H1 (cell line): ENCODE measurements at places on chromosomes 2 and 18. TPM values are rescaled to one million over a fixed set of nuclear protein-coding genes. Genes with fewer than 3 reads are reported as not detected.

The AQP12B gene
- not detected in 2 replicates for total RNA-seq

The IL1R2 gene
- total RNA-seq = not detected in 2 replicates

The APCDD1 gene
- 2.6 and 3.0 TPM in 2 replicates for total RNA-seq

The CHN1 gene
- total RNA-seq = 50.4 and 54.0 TPM in 2 replicates

The STPG4 gene
- 0.27 and 0.28 TPM in 2 replicates for total RNA-seq

The IL1B gene
- total RNA-seq = not detected in 2 replicates

The EFHD1 gene
- 1.5 and 3.4 TPM in 2 replicates for total RNA-seq

The CD28 gene
- not detected in 2 replicates for total RNA-seq

The PIKFYVE gene
- total RNA-seq = 33.5 and 35.8 TPM in 2 replicates

The DLGAP1 gene
- total RNA-seq = 15.1 and 16.9 TPM in 2 replicates

The UGT1A10 gene
- total RNA-seq = not detected in 2 replicates

The SLC19A3 gene
- total RNA-seq = 5.9 and 9.8 TPM in 2 replicates

The LHCGR gene
- total RNA-seq = 0.31 and 0.73 TPM in 2 replicates

- H3K4me1 ChIP-seq = no peaks in the 10 kb centered on the region
- DNase-seq = no peak
Observed at GRCh38 chr2:13543550-13543949, 826.8 kb downstream of the TRIB2 start.

DNA sequence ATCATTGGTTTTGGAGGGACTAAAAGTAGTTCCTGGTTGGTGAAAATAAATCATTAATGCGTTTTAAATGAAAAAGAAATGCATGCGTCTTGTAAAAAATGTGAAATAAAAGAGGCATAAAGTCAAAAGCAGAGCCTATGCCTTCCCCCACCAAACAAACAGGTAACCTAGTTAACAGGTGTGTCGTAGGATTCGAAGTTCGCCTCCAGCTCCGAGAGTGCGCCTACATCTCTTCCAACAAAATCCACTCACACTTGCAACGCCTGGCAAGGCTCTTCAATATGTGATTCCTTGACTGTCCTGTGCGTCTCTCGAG is 677 bp upstream of the SMAD4 start:
- peak overlapping the region; percentile 82 for H3K4me3 ChIP-seq
- no peaks in the 10 kb centered on the region for H3K27me3 ChIP-seq
- H3K27ac ChIP-seq = peak overlapping the region; percentile 63
- peaks cover 9% of the 10 kb centered on the region; the same call in 1 of the 2 replicates for H3K36me3 ChIP-seq
- H3K4me1 ChIP-seq = peaks cover 9% of the 10 kb centered on the region

GRCh38 chr2:148944536-148944935 is 69.5 kb downstream of the KIF5C start:
- DNase-seq = no peak
- H3K4me3 ChIP-seq = no peak overlapping the region
- H3K27ac ChIP-seq = no peak overlapping the region

GRCh38 chr2:131094463-131095281 is 1.4 kb upstream of the FAM168B start:
- H3K4me3 ChIP-seq = no peak overlapping the region
- no peaks in the 10 kb centered on the region for H3K27me3 ChIP-seq
- no peak for DNase-seq
- no peak overlapping the region for H3K27ac ChIP-seq
- no peaks in the 10 kb centered on the region for H3K4me1 ChIP-seq

GRCh38 chr2:154549869-154550268 is 148.6 kb upstream of the KCNJ3 start:
- no peaks in the 10 kb centered on the region for H3K27me3 ChIP-seq
- H3K36me3 ChIP-seq = no peaks in the 10 kb centered on the region
- no peak for DNase-seq
- no peaks in the 10 kb centered on the region for H3K4me1 ChIP-seq
- no peak overlapping the region for H3K27ac ChIP-seq

DNA sequence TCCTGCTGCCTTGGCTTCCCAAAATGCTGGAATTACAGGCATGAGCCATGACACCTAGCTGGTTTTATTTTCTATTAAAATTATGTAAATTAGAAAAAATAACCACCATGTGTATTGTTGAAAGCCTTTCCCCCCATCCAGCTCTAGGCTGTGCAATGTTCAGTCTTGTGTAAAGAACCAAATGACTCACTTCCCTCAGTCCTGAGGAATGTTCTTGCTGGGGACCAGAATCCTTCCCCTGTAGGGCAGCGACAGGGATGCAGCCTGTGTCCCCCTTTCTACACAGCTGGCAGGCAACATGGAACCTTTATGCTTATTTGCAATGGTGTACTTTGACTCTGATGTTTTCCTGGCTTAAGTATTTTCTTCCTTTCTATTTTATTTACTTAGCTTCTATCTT is 29.4 kb downstream of the AOX1 start:
- H3K27ac ChIP-seq = no peak overlapping the region
- H3K4me1 ChIP-seq = no peaks in the 10 kb centered on the region
- no peak overlapping the region for H3K4me3 ChIP-seq
- DNase-seq = no peak
- no peaks in the 10 kb centered on the region for H3K36me3 ChIP-seq
- H3K27me3 ChIP-seq = no peaks in the 10 kb centered on the region

GRCh38 chr18:69031571-69031970 is 233.7 kb downstream of the CCDC102B start:
- DNase-seq = no peak
- H3K4me3 ChIP-seq = no peak overlapping the region
- no peaks in the 10 kb centered on the region for H3K4me1 ChIP-seq
- H3K36me3 ChIP-seq = no peaks in the 10 kb centered on the region

GRCh38 chr2:71548646-71549425 is 95.5 kb downstream of the DYSF start:
- H3K27me3 ChIP-seq = no peaks in the 10 kb centered on the region
- H3K27ac ChIP-seq = no peak overlapping the region

DNA sequence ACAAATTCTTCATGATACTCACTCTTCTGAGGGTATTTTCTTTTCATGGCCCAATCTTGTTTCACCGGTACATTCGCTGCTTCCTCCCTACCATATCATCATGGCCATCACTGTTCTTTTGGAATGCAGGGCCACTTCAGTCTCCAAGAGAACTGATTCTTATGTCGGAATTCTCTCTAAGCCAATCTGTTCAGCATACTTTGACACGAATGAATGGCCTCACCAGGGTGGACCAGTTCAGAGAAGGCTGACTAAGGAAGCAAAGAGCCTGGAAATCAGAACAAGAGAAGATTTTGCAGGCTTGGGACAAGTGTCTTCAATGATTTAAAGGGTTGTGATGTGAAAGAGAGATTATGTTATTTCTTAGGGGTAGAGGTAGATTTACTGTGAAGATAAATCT is 5.0 kb upstream of the EPB41L5 start:
- H3K4me1 ChIP-seq = peaks cover 3% of the 10 kb centered on the region
- no peaks in the 10 kb centered on the region for H3K36me3 ChIP-seq

- H3K27me3 ChIP-seq = no peaks in the 10 kb centered on the region
- H3K36me3 ChIP-seq = no peaks in the 10 kb centered on the region
- no peaks in the 10 kb centered on the region for H3K4me1 ChIP-seq
- no peak for DNase-seq
Observed at GRCh38 chr2:5150871-5151270, 541.3 kb upstream of the SOX11 start.

- no peaks in the 10 kb centered on the region for H3K4me1 ChIP-seq
- DNase-seq = no peak
- H3K27ac ChIP-seq = no peak overlapping the region
Observed at GRCh38 chr2:177730363-177730762, 337.8 kb downstream of the AGPS start.

- no peaks in the 10 kb centered on the region for H3K27me3 ChIP-seq
- H3K4me3 ChIP-seq = no peak overlapping the region
- H3K4me1 ChIP-seq = peaks cover 7% of the 10 kb centered on the region
Observed at GRCh38 chr18:72846736-72847533, 20.9 kb downstream of the NETO1 start.

- H3K4me1 ChIP-seq = no peaks in the 10 kb centered on the region
- H3K27me3 ChIP-seq = no peaks in the 10 kb centered on the region
- DNase-seq = no peak
- H3K36me3 ChIP-seq = no peaks in the 10 kb centered on the region
Observed at GRCh38 chr18:53701697-53702096, 522.8 kb downstream of the MBD2 start.

DNA sequence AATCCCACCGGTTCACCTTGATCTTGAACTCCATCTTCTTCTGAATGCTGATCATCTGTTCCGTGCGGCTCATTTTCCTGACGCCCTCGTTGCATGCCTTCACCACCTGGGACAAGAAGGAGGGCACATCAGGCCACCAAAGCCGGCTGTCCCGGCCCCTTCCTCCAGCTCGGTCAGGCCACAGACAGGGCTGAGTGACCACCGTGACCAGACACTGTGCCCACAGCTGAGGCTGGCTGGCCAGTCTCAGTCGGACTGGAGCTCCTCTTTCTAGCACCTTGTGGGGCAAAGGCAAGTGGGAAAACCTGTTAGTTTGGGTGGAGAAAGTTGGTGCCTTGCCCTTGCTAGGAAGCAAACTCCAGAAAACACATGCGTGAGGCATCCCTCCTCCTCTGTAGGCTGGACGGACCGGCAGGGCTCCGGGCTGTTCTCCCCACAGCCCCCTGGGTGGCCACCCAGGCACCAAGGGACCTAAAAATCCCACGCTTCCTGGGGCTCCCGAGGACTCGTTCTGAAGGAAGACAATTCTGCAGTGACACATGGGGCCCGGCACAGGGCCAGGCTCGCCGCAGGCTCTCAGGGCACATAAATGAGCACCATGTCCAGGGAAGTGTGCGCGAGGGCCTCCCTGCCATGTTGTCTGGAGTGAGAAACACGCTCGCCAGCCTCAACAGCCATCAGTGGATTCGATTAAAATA is 15.3 kb downstream of the SNORC start:
- no peaks in the 10 kb centered on the region for H3K36me3 ChIP-seq
- no peak for DNase-seq
- no peak overlapping the region for H3K27ac ChIP-seq
- no peaks in the 10 kb centered on the region for H3K27me3 ChIP-seq
- H3K4me3 ChIP-seq = no peak overlapping the region

- DNase-seq = no peak
- H3K36me3 ChIP-seq = no peaks in the 10 kb centered on the region
- H3K27ac ChIP-seq = no peak overlapping the region
- no peaks in the 10 kb centered on the region for H3K4me1 ChIP-seq
- no peaks in the 10 kb centered on the region for H3K27me3 ChIP-seq
Observed at GRCh38 chr2:25161055-25161781, 7.2 kb downstream of the POMC start.

DNA sequence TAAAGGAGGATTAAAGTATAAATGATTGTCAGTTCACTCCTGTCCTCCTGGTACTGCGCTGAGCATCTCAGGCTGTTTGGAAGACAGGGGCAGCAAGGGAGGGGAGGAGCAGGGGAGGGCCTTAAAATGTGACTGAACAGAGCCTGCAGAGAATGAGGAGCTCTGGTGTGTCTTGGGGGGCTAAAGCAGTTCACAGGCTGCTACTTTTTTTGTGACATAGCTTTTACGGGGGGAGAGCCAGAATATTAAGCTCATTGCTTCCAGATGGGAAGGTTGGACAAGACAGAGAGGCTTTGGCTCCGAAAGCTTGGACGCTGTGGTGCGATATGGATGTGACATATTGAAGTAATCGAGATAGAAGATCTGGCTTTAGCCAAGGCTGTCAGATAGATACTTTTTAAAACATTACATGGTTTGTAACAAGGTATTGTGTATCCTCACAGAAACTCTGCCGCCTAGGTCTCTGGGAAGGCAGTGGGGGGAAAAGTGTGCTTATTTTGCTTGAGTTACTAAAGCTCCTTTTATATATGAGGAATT is 40.5 kb downstream of the RDH14 start:
- H3K36me3 ChIP-seq = no peaks in the 10 kb centered on the region
- no peaks in the 10 kb centered on the region for H3K27me3 ChIP-seq
- DNase-seq = no peak
- no peak overlapping the region for H3K4me3 ChIP-seq
- no peak overlapping the region for H3K27ac ChIP-seq

GRCh38 chr2:45992021-45992740 is 305.0 kb upstream of the EPAS1 start:
- no peak overlapping the region for H3K27ac ChIP-seq
- H3K27me3 ChIP-seq = no peaks in the 10 kb centered on the region
- no peak overlapping the region for H3K4me3 ChIP-seq
- H3K4me1 ChIP-seq = no peaks in the 10 kb centered on the region

- no peak overlapping the region for H3K4me3 ChIP-seq
- H3K27me3 ChIP-seq = no peaks in the 10 kb centered on the region; the same call in 1 of the 2 replicates
- DNase-seq = no peak
- H3K36me3 ChIP-seq = no peaks in the 10 kb centered on the region
- no peak overlapping the region for H3K27ac ChIP-seq
Observed at GRCh38 chr2:168404764-168405163, 51.3 kb upstream of the CERS6 start.

GRCh38 chr2:131046028-131046917 is 47.0 kb downstream of the FAM168B start:
- no peak overlapping the region for H3K27ac ChIP-seq

DNA sequence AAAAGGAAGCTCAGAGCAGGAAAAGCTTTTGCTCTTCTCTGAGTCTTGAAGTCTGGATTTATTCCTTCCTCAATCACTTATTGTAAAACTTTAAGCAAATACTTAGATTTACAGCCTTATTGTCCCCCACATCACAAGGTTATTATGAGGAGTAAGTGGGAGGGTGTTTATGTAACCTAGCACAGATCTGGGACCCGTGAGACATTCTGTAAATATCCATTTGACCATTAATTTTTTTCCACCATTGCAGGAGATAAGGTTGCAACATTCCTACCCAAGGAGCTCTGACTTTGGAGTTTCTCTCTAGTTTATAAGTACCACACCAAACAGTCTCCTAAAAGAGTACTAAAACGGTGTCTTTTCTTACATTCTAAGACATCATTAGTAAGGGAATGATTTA is 52.1 kb upstream of the CTIF start:
- no peak overlapping the region for H3K4me3 ChIP-seq
- no peaks in the 10 kb centered on the region for H3K27me3 ChIP-seq
- H3K4me1 ChIP-seq = no peaks in the 10 kb centered on the region
- H3K36me3 ChIP-seq = no peaks in the 10 kb centered on the region
- no peak for DNase-seq
- H3K27ac ChIP-seq = no peak overlapping the region

DNA sequence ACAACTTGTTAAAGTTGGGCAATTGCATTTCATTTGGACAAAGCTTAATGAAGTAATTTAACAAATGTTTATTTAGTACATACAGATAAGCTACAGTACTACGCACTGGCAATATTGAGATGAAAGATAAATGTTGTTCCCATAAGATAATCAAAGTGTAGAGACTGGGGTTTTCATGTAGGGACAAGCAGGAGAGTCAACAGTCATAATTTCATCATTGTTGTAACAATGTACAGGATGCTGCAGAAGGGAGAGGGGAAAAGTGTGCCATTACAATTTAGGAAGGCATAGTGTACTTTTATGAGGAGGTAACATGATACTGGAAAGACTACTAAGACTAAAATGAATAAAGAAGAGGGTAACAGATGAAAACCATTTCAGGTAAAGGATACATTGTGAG is 441.6 kb downstream of the ERBB4 start:
- H3K27me3 ChIP-seq = peaks cover 1% of the 10 kb centered on the region
- no peak for DNase-seq
- no peaks in the 10 kb centered on the region for H3K36me3 ChIP-seq
- H3K4me1 ChIP-seq = no peaks in the 10 kb centered on the region
- H3K27ac ChIP-seq = no peak overlapping the region

GRCh38 chr2:10909050-10909995 is 2.4 kb upstream of the KCNF1 start:
- no peak overlapping the region for H3K4me3 ChIP-seq
- no peaks in the 10 kb centered on the region; the same call in 1 of the 2 replicates for H3K36me3 ChIP-seq
- H3K27ac ChIP-seq = no peak overlapping the region
- DNase-seq = peak; percentile 86
- H3K27me3 ChIP-seq = peaks cover 13% of the 10 kb centered on the region

GRCh38 chr2:104375206-104375605 is 478.7 kb upstream of the POU3F3 start:
- no peak for DNase-seq
- H3K36me3 ChIP-seq = no peaks in the 10 kb centered on the region
- H3K4me1 ChIP-seq = peaks cover 7% of the 10 kb centered on the region
- no peak overlapping the region for H3K4me3 ChIP-seq
- H3K27ac ChIP-seq = no peak overlapping the region
